SW 1271 (cell line): ENCODE measurements at places on chromosomes 16 and 17.

DNA sequence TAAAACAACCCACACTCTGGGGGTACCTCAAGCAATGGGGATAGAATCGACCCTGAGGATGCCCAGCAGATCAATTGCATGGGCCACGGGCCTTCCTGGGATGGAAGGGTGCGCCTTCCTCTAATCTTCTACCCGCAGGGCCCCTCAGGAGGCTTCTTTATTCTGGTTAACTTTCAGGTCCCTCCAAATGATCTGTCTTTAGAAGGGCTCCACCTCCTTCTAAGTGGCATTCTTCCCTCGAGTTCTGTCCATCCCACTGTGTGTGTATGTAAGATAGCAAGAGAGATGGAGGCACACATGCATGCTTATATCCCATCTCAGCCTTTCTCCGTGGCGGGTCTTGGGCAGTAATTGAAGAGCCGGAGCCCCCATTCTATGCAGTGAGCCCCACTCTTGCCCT lies 125.7 kb downstream of the MRM1 start:
- no peak for DNase-seq

GRCh38 chr17:39104657-39105056 lies 46.8 kb downstream of the PLXDC1 start:
- DNase-seq = no peak

DNA sequence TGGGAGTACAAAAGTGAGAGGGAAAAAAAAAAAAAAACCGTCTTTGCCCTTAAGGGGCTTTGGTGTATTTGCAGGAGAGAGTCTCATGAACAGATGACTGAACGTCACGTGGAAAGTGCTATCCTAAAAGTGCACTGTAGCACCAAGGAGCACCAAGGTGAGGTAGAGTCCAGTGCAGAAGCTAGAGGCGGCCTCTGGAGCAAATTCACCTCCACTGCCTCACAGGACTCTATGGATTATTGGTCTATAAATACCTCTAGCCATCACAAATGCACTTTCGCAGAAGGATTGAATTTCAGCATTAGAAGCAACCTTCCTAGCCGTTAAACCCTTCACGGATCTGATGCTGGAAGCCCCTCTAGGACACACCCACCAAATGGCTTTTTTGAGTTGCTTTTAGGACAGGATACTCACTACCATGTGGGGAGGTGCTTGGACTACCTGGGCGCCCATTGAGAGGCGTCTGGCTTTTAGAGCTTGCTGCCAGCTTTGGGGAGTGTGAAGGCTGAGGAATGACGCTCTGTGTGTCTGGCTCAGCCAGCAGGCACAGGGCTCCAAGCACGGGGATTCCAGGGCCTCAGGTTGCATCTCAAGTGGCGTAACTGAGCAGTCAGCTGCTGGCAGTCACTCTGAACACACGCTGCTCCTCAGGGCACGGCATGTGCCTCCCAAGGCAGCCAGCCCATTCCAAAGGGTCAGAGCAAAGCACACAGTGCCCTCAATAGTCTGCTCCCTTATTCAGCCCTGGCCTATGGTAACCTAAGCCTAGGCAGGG lies 52.7 kb downstream of the CDRT4 start:
- DNase-seq = no peak

DNA sequence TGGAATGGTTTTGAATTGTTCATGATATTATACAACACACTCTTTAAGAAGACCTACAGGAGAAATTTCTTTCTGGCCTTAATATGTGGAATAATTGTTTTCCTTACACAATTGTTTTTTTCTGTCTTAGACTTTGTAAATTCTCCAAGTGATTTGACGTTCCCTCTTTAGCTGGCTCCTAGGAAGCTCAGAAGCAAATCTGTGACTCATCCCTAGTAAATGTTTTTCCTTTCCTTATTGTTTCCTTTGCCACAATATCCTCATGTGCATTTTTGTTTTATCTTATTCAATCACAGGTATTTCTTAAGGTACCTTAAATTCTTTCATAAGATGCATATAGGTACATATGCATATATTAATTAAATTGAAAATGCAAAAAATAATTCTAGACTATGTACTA lies 13.5 kb downstream of the KIAA0753 start:
- DNase-seq = no peak

DNA sequence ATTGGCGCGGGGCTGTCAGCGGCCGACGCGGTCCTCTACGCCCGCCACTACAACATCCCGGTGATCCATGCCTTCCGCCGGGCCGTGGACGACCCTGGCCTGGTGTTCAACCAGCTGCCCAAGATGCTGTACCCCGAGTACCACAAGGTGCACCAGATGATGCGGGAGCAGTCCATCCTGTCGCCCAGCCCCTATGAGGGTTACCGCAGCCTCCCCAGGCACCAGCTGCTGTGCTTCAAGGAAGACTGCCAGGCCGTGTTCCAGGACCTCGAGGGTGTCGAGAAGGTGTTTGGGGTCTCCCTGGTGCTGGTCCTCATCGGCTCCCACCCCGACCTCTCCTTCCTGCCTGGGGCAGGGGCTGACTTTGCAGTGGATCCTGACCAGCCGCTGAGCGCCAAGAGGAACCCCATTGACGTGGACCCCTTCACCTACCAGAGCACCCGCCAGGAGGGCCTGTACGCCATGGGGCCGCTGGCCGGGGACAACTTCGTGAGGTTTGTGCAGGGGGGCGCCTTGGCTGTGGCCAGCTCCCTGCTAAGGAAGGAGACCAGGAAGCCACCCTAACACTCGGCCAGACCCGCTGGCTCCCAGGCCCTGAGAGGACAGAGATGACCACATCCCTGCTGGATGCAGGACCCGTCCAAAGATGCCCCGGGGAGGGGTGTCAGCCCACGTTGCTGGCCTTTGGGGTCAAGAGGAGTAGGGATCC lies 2.4 kb upstream of the NECAB2 start:
- no peak for DNase-seq

DNA sequence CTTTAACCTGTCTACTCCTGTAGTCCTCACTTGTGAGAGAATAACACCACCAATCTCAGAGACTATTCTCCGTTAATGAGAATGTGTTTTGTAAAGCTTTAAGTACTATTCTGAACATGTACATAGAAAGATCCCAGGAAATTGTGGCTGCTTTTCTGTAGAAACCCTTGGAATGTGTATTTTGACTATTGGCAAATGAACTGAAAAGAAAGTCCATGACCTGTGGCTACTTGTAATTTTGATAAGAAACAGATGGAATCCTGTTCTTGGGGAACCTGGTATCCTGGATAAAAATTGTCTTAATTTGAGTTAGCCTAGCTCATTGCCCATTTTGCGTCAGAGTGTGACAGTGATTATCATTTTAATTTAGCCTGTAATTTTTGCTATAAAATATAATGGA lies 9.1 kb downstream of the CTCF start:
- DNase-seq = no peak

DNA sequence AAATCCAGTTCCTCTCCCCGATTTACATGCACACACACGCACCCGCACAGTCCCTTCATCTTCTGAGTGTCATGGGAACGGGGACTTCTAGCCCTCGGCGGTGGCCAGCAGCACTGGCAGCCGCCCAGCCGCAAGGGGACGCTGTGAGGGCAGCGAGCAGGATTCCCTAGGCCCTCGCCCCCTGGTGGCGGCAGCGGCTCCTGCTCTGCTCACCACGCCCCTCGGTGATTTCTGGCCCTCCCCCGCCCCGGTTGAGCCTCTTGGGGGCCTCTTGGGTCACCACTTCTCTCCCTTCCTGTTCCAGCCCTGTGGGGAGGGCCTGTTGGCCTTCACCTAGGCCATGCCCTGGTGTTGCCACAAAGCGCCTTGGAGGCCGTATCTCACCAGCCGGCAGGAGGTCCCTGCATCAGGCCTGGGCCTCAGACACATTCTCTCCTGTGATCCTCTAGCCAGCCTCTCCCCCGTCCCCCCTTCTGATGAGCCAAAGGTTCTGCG lies 75.2 kb upstream of the KSR1 start:
- DNase-seq = no peak
